ENCODE measurements at places on chromosomes 5 and 9.

DNA sequence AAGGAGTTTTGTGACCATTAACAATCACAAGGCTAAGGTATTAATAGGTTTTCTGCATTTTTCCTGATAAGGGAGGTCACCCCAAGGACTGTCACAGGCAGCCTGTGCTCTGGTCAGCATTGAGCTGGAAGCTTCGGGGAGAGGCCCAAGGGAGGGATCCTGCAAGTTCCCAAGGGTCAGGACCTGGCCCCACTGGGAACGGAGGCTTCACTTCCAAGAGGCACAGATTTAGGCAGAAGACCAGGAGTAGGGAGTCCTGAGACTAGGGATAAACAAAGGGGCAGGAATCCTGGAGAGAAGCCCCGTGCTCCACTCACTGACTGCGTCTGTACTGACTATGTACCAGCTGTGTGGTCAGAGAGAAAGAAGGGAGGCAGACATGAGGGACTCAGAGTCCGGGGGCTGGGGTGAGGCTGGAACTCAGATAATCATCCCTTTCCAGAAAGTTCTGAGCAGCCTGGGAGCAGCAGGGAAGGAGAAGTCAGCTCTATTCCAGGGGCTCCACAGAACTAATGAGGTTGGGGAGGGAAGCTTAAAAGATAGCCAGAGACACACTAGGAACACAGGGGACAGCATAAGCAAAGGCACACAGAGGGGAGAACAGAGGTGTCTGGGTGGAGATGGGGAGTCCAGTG is 37.8 kb downstream of the B4GALT1 start:
- DNase-seq = no peak

- no peak for DNase-seq
Measured at GRCh38 chr5:89276566-89277305, 393.8 kb upstream of the MEF2C start.

- no peak for DNase-seq
Measured at GRCh38 chr9:121289772-121290370, 21.9 kb downstream of the GSN start.

DNA sequence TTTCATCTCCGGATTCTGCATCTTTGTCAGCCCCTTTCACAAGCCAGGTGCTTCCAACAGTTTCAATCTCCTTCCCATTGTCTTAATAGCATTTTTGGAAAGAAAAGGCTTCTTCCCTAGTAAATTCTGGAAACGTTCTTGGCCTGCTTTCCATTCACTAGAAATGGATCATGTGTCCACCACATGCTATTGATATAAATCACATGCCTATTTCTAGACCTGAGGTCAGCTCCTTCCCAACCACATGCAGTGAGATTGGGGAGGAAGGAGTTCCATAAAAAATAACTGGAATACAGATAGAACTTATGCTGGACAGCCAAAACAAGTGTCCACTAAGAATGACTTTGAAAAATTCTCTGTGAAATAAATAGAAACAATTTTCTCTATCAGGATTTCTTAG is 181.6 kb upstream of the TMEM161B start:
- no peak for DNase-seq

GRCh38 chr9:101366038-101366756 is 18.6 kb downstream of the BAAT start:
- DNase-seq = no peak

GRCh38 chr5:72272398-72272797 is 47.6 kb downstream of the MRPS27 start:
- DNase-seq = no peak

- no peak for DNase-seq
Measured at GRCh38 chr9:83299571-83299970, 236.6 kb upstream of the RASEF start.

DNA sequence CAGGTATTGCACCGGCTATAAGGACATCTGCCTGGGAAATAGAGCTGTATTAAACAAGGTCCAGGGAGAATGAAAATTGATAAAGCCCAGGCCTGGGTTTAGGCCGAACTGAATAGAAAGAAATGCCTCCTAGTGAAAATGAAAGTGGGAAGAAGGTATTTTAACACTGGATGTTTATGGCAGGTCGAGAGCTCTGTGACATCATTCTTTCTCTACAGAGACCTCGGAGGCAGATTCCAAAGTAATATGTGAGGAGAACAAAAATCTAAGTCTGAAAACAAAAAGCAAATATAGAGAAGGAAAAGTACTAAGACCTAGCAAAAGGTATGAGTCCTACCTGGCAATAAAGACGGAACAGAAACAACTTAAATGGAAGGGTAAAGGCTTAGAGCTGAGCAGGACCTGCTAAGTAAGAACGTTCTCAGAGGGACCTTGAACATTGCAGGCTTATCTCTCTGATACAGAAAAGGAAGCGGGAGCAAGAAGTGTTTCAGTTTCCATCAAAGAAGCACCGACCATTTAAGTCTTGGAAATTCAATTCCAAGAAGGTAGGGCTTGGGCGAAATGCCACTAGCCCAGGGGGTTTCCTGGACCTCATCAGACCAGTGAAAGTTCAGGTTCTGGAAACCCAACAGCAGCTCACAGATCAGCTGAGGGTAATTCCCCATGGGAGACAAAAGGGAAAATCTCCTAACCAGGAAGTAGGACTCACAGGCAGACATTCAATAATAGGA is 80.0 kb downstream of the SUSD1 start:
- DNase-seq = no peak

DNA sequence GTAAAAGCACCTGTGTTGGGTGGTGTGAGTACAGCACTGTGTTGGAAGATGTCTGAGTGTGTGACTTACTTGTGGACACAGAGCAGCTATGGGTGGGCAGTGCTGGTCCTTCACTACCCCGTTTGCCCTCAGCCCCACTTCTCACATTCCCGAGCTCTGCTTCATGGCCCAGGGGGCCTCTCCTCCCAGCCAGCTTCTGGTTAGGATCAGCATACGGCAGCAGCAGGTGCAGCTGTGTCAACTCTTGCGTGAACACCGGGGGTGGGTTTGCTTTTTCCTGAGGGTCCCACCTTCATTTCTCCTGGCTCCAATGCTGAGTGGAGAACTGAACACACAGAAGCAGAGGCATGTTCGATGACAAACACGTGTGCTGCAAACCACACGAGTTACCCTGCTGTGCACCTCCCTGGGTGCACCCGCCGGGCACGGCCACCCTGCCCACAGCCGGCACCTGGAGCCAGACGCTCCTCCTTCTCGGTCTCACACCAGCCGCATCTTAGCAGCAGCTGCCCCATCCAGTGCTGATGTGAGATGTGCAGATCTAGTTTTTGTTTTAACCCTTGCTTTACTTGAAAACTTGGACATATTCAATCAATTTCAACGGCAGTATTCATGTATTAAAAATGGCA is 14.9 kb upstream of the SLC6A3 start:
- no peak for DNase-seq

DNA sequence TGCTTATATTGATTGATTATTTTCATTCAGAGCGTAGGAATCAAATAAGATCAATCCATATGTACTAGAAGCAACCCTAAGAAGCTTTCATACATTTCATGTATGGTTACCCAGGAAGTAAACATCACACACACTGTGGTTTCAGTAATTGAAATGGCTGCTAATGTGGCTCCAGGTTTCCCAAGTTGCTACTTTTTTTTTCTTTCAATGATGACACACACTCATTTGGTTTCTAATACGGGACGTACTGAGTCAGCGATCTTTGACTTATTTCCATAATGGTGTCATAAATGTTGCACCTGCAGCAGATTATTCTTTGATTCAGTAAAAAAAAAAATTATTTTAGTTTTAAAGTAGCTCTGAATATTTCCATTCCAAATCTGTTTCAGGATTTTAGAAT is 248.6 kb downstream of the CTNND2 start:
- no peak for DNase-seq

- DNase-seq = no peak
Measured at GRCh38 chr5:171857489-171857876, 71.9 kb downstream of the SMIM23 start.

- DNase-seq = no peak
Measured at GRCh38 chr5:459562-460272, 16.7 kb downstream of the EXOC3 start.

- DNase-seq = no peak
Measured at GRCh38 chr5:87300176-87300575, 32.5 kb downstream of the RASA1 start.

GRCh38 chr9:115134941-115135340 is 17.0 kb upstream of the TNC start:
- DNase-seq = no peak

DNA sequence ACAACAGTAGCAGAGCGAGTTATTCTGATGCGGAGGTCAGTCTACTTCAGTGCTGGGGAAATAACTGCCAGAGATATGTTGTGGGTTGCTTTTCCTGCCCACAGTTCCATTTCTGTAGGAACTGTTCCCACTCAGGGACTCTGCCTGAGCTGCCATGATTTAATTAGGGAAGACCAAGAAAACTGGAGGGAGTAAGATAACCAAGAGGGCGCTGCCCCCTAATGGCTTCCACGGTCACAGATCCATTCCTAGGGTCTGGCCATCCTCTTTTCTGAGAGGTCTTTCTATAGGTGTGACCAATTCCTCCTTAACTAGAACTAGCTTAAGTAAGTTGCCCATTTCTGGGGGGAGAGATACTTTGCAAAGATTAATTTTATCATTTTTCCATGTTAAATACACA is 125.9 kb downstream of the APBA1 start:
- no peak for DNase-seq

- DNase-seq = no peak
Measured at GRCh38 chr5:158007336-158007735, 148.4 kb upstream of the CLINT1 start.

GRCh38 chr5:14309878-14310531 is 166.9 kb downstream of the TRIO start:
- no peak for DNase-seq

- DNase-seq = no peak
Measured at GRCh38 chr5:95861864-95862561, 39.5 kb upstream of the GLRX start.

- no peak for DNase-seq
Measured at GRCh38 chr5:102380174-102380573, 84.1 kb upstream of the SLCO4C1 start.

DNA sequence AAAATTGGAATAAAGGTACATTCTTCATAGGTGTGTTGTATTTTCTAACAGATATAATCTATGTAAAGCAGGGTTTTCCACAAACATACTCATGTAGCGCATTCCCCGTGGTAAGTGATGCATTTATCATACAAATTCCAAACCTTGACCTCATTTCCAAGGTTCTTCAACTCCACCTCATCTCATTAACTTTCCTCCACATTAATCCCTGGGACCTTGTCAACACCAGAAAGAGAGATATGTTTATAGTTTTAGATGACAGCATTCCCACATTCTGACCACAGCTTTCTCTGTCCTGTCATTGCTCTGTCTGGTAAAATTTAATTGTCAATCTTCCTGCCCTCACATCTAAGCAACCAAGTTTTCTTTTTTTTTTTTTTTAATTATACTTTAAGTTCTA is 415.1 kb downstream of the TMEM161B start:
- DNase-seq = no peak

GRCh38 chr5:84430079-84430478 is 45.4 kb upstream of the EDIL3 start:
- no peak for DNase-seq

DNA sequence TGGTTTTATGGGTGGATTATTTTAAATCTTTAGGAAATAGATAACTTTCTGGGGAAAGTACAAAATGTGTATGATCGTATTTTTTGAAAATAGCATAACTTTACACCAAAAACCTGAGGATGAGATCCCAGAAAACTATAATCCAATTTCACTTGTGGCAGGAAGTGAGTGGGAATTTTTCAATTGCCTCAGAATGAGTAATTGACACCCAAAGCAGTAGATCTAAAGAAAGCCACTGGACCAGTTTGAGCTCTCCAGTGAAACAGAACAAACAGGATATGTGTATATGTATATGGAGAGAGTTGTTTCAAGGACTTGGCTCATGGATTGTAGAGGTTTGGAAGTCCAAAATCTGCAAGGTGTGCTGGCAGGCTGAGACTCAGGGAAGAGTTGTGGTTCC is 109.2 kb upstream of the SHB start:
- no peak for DNase-seq

DNA sequence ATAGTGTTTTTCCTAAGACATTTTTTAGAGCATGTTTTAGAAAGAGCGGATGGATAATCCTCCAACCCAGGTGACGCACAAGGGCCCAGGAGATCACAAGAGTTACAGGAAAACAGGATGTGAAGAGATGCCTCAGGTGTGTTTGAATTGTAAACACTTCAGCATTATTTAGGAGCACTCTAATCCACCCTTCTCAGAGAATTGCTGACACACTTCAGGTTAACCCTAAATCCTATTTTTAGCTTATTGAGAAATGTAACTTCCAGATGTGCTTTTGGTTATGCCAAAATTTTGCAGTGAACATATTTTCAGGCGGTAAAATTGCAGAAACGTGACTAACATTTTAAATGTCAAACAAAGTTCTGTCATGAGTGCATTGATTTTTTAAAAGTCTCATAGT is 755.4 kb upstream of the CTNND2 start:
- no peak for DNase-seq

DNA sequence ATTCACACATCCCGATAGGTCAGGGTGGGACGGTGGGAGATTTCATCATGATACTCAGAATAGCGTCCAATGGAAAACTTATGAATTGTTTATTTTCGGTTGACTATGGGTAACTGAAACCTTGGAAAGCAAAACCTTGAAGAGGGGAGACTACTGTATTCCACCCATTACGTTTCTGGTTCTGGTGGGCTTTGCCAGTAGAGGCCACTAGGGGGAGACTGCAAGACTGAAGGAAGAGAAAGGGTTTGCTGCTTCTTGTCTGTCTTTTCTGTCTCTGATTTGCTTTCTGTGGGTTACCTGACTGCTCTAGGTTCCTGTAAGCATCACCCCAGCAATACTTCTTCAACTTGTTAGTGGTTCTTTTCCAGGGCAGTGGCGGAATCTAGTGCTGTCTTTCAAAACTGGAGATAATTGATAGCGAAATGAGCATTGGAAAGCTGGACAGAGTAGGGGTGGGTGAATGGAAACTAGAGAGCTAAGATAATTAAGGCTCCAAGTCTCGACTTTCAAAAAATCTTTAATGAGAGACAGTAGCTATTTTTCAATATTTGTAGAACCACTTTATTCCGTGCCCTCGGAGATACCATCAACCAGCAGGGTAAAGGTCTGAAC is 27.0 kb downstream of the GRIN3A start:
- peak; percentile 5 for DNase-seq

- DNase-seq = no peak
Measured at GRCh38 chr5:127355337-127355736, 64.7 kb downstream of the MEGF10 start.

- no peak for DNase-seq
Measured at GRCh38 chr5:103375350-103375749, 116.8 kb downstream of the MACIR start.

DNA sequence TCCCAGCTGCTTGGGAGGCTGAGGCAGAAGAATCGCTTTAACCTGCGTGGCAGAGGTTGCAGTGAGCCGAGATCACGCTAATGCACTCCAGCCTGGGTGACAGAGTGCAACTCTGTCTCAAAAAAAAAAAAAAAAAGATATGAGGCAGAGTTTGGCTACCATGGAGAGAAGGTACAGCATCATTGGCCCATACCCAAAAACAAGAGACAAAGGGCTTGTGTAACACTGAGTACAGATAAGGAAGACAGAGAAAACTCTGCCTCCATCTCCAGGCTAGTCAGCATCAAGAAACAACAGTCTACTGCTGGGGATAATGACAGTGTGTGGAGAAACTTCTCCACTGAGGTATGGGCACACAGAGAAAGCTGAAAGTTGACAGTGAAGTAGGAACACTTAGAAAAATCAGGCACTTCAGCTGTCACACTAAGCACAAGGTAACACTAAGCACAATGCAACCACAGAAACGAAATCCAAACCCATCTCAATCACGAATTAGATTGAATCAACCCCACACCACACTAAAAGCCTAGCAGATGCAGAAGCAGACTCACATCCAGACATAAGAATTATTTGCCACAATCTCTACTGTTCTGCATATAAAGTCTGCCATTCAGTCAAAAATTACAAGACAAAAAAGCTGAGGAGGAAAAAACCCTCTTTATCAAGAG is 10.5 kb downstream of the PJA2 start:
- no peak for DNase-seq

Data from CD4-positive, alpha-beta T cell treated with Interleukin-10 for 1 hour (primary cell).